ENCODE measurements at places on chromosomes 6 and 20.
A peak's percentile ranks its signal among the peaks of the same experiment; 100 is the strongest.

DNA sequence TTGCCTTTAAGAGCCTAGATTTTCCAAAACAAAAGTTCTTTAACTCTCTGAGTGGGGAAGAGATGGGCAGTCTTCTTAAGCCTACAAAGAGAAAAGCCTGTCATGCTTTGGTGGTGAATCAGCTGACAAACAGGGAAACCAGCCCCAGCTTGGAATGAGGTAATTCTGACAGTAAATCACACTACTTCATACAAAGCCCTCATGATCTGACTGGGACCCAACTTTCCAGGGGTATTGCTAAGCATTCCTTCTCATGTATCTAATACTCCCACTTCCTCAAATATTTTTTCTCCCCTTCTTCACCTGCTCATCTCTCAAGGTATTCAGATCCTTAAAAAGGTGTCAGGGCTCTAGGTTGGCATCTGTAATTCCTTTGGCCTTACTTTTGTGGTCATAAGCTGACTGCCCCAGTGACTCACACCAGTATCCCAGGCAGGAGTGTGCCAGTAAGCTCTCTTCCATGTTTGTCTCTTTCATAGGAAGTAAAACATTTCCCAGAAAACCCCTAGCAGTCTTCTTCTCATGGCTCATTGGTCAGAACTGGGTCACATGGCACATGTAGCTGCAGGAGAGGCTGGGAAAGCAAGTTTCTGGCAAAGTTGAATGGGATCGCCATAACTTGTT lies 15.0 kb upstream of the TBC1D22B start:
- DNase-seq: no peak

GRCh38 chr6:87078983-87079616 lies 15.8 kb downstream of the CGA start:
- DNase-seq: peak; percentile 64

DNA sequence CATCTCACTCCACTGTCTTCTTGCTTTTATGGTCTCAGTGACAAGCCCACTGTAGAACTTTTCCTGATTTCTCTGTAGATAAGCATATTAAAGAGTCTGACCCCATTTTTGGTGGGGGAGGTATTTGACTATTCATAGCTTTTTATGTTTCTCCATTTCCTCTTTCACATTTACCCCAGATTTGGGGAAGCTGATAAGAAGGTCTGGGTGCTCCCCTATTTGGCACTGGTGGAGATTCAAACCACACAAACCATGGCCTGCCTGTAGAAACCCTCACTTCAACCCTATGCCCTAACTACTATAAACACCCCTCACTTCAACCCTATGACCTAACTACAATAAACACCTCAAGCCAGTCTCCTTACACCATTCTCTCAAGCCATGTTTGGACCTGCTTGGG lies 196.2 kb upstream of the SYNDIG1 start:
- no peak for DNase-seq

- no peak for DNase-seq
Measured at GRCh38 chr6:30795549-30796293, 51.4 kb upstream of the IER3 start.

DNA sequence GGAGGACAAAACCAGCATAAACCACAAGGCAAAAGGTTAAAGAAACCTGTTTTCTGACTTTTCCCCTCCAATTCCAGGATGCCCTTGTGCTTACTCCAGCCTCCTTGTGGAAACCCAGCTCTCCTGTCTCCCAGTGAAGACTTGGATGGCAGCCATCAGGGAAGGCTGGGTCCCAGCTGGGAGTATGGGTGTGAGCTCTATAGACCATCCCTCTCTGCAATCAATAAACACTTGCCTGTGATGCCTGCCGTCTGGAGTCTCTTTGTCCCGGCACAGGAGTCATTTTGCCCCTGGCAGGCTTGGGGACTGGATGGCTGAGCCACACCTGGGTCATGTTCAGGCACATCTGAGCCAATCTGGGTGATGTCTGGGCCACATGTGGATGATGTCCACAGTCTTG lies 26.6 kb downstream of the BPIFB1 start:
- DNase-seq: no peak

- peak; percentile 49 for DNase-seq
Measured at GRCh38 chr6:41428996-41429421, 93.6 kb downstream of the NCR2 start.

- DNase-seq: no peak
Measured at GRCh38 chr6:131161987-131162386, 26.7 kb downstream of the AKAP7 start.

Data from GM10248 (cell line).